Activated CD8-positive, alpha-beta memory T cell treated with anti-CD3 and anti-CD28 coated beads for 4 hours (primary cell): ENCODE measurements at places on chromosomes 5 and 9.

GRCh38 chr5:73273379-73274050 is 100.5 kb downstream of the TMEM174 start:
- no peak for DNase-seq

DNA sequence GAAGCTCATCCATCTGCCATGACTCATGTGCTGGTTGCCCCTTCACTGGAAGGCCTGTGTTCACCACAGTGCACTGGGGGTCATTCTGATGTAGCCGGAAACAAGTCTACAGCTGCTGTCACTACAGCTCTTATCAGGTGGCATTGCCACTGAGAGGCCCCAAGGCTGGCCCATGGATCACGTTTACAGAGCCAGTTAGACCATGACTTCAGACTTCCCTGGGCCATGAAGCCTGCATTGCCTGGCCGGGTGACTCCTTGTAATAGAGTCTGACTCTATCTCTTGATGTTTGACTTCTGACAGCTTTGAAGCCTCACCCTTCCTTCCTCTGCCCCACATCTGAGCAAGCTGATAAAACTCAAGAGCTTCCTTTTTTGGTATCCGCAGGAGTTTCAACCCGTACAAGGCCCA is 473.5 kb upstream of the DAP start:
- DNase-seq, result no peak

DNA sequence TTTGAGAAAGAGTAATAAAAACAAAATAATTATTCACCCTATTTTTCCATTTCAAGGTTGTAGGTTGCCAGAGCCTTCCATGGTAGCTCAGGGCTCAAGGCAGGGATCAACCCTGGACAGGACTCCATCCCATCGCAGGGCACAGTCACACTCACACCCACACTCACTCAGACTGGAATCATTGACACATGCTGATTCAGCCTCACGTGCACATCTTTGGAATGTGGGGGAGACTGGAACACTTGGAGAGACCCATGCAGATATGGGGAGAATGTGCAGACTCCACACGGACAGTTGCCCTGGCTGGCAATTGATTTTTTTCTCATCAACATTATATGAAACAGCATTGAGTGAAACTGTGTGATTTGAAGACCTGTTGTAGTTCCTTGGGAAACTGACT is 234.1 kb downstream of the ADGRV1 start:
- no peak for DNase-seq

GRCh38 chr9:7461791-7462190 is 337.8 kb downstream of the DMAC1 start:
- no peak for DNase-seq

- DNase-seq, result peak; percentile 17
These were observed 41.3 kb downstream of the UGCG start for GRCh38 chr9:111937781-111938426.

GRCh38 chr5:139708434-139708861 is 60.3 kb downstream of the CXXC5 start:
- DNase-seq, result no peak

DNA sequence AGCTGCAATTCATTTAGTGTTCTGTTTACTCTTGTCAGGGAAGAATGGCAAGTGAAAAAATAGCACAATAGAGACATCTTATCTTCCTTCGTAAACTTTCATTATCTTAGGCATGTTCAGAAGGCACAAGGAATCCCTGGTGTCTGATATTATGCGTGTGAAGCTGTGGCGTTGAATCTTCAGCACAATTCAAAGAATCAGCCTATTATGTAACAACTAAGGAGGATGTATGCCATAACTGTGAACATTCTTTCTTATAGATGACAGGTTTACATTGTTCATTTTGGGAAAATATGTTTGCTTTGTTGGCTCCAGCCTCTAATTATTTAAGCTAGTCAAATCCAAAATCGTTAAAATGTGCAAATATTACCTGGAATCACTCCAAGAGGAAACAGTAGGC is 446.1 kb downstream of the ANXA1 start:
- no peak for DNase-seq

GRCh38 chr9:29213417-29214153 is 1640.3 kb upstream of the C9orf72 start:
- no peak for DNase-seq

GRCh38 chr5:126527892-126528291 is 67.1 kb downstream of the ALDH7A1 start:
- DNase-seq, result no peak

DNA sequence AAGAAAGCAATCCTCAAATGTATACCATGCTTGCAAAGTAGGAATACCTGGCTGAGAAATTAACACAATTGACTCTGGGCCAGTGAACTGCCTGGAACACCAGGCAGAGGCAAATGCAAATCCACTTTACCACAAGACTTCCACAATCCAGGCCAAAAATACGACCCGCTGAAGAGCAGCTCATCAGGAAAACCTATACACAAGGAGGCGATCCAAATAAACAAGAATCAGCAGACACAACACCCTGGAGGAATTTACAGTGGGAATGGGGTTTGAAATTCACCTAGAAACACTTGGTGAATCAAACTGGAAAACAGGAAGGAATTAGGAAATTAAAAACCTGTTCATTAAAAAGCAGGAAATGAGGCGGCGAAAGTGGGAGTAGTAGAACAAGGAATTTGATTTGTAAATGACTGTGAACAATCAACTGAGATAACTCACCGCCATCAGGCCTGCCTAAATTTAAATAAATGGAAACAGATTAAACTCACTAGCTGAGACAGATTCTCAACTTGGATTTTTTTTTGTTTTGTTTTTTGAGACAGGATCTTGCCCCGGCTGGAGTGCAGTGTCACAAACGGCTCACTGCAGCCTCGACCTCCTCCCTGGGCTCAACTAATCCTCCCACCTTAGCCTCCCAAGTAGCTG is 15.9 kb downstream of the CMBL start:
- DNase-seq, result no peak

DNA sequence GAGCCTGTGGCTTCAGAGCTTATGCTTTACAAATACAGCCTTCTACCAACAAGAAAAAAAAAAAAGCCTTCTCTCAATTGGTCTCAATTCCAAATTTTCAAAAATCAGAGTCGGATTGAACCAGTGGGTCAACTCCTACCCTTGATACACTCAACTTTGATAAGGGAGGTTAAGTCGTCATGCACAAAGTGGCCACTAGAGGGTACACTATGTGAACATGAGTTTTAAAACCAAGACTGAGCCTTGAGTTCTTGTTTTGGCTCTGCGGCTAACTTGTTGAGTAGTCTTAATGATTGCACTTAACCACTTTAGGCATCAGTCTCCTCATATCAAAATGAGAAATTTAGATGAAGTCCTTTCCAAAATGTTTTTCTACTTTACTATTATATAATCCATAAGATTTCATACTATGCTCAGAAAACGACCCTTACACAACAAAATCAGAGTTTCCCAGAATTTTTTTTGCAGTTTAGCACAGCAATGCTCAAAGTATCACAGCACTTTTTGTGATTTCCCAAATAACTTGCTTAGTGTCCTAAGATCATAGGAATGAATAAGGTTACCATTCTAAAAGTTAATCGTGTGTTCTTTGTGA is 92.9 kb upstream of the MTAP start:
- DNase-seq, result peak; percentile 25

DNA sequence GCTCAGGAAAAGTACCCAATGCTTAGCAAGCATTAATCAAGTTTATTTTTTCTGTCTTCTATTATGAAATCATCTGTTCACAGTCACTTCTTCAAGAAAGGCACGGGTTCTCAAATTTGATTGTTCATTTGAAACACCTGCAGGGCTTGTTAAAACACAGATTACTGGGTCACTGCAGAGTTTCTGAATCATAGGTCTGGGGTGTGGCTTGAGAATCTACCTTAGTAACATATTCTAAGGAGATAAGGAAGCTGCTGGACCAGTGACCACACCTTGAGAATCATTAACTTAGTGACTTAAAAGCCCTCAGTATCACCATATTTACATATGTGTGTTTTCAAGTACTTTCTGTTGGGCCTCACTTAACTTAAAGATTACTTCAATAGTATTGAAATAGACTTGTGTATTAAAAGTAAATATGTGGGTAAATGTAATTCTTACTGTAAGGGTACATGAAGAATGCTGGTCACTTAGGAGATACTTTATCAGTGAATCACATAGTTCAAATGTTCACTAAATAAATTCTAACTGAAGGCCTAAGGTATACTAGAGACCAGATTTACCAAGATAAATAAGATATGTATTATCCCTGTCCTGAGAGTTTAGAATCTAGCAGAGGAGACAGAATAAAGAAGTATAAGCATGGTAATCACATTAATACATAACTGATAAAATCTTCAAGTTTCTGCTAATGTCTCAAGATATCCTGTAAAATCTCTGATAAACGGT is 1342.1 kb upstream of the C9orf72 start:
- no peak for DNase-seq

- DNase-seq, result no peak
These were observed 127.4 kb downstream of the BARX1 start for GRCh38 chr9:93827545-93828330.

GRCh38 chr5:83375049-83375745 is 96.3 kb upstream of the VCAN start:
- no peak for DNase-seq

GRCh38 chr5:120552638-120553037 is 88.5 kb downstream of the PRR16 start:
- no peak for DNase-seq

DNA sequence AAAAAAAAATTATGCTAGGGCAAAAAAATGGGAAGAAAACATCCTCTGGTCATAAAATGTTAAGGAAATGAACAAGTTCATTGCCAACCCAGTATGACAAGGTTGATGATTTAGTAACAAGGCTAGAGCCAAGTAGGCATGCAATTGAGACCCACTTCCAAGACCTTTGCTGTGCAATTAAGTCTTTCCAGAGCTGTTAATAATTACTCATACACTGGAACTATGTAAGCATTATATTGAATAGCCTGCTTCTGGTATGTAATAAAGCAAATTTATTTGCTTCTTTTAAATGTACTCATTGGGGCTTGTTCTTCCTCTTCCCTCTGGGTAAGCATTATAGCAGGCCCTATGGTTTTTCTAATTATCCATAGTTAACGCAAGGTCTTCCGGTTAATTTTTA is 32.5 kb upstream of the SNAPC3 start:
- DNase-seq, result no peak

- no peak for DNase-seq
These were observed 8.1 kb downstream of the SPDL1 start for GRCh38 chr5:169591636-169592035.

GRCh38 chr9:98208635-98209034 is 16.2 kb upstream of the CORO2A start:
- no peak for DNase-seq

GRCh38 chr5:34932947-34933346 is 3.6 kb downstream of the DNAJC21 start:
- no peak for DNase-seq

DNA sequence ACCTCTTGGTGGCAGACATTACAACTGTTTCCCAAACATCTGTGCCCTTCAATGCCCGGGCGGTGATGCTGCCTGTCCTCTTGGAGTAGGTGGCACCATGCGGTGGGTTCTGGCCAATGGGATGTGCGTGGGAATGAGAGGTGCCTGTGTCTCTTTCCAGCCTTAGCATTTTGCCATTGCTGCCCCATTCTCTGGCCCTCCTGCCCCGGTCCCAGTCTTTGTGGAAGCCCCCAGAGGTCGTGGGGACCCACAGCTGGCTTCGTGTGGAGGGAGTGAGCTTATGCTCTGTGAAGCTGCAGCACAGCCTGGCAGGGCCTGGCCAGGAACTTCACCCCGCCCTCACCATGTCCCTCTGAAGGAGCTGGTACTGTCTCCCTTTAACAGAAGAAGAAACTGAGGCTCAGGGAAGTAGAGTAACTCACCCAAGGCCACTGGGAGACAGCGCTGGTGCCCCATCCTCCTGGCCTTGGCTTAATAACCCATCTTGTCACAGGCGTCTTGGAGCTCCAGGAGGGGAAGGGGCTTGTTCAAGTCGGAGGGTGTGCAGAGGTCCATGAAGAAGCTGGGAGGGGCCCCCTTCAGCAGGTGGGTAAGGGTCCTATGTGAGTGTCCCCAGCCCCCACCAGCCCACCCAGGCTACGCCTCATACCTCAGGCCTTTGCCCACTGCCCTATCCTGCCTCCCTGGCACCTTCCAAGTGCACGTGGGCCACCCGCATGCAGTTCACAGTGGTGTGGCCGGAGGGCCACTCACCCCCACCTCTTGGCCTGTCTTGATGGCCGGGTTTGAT is 173.6 kb downstream of the GAPVD1 start:
- DNase-seq, result no peak

GRCh38 chr9:111744363-111744762 is 50.4 kb downstream of the SHOC1 start:
- no peak for DNase-seq

DNA sequence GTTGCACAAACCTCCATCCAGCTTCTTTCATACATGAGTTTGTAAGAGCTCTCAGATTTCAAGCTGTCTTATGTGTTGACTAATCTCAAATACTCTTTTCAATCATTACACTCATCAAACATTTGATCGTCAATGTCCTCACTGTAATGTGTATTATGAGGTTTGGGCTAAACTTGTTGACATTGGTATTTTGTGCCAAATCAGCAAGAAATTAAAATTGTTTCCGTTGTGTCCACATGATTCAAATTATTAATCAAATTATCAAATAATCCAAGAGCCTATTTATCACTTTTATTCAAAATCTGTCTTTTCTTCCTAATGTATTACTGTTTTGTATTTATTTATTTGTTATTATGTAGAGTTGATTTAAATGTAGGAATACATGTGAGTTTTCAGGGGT is 283.4 kb downstream of the GAS1 start:
- DNase-seq, result no peak

GRCh38 chr5:893711-894110 is 1.0 kb downstream of the TRIP13 start:
- DNase-seq, result no peak

DNA sequence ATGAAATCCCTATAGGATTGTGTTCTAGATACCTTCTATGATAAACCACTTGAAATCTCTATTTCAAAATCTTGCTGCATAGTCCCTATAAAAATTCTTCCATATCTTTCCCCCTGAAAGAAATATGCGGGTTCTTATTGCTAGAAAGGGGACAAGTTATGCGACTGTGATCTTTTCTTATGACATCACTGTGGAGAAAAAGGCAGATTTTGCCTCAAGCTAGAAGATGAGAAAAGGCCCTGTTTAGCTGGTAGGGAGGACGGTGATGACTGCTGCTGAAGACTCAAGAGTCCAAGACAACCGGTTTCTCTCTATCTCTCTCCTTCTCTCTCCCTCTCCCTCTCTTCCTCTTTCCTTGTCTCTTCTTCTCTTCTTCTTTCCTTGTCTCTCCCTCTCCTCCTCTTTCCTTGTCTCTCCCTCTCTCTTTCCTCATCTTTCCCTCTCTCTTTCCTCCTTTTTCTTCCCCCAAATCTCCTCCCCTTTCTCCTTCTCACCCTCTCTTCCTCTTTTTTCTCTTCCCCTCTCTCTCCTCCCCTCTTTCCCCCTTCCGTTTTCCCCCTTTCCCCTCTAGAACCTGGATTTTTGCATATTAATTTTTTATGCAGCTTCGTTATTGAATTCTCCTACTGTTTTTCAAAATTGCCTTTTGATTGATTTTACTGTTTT is 5.3 kb downstream of the OR2S2 start:
- DNase-seq, result no peak
